Vein endothelial cell (primary cell): ENCODE measurements at places on chromosomes 12 and 14. TPM values are rescaled to one million over a fixed set of nuclear protein-coding genes. Genes with fewer than 3 reads are reported as not detected.

Gene B3GNT4
- under 0.01 TPM in 1 of 2 replicates, not detected in the other for total RNA-seq

Gene KCNK10
- total RNA-seq = not detected in 2 replicates

Gene DNAJC22
- total RNA-seq = 0.29 and 0.65 TPM in 2 replicates

Gene KCNJ8
- under 0.01 and 0.10 TPM in 2 replicates for total RNA-seq

Gene ACSM4
- total RNA-seq = not detected in 2 replicates

Gene IRAK3
- total RNA-seq = 9.8 and 11.6 TPM in 2 replicates

Gene CCDC85C
- total RNA-seq = 24.6 and 36.3 TPM in 2 replicates

Gene KLRD1
- total RNA-seq = under 0.01 TPM in 2 replicates

Gene PAH
- not detected in 2 replicates for total RNA-seq

Gene MBD6
- 9.3 and 12.7 TPM in 2 replicates for total RNA-seq

Gene HOXC4
- not detected in 2 replicates for total RNA-seq

Gene GRIP1
- total RNA-seq = under 0.01 and 0.10 TPM in 2 replicates

Gene CEP170B
- 26.4 and 27.1 TPM in 2 replicates for total RNA-seq
